ENCODE measurements at places on chromosomes 11 and 22.

DNA sequence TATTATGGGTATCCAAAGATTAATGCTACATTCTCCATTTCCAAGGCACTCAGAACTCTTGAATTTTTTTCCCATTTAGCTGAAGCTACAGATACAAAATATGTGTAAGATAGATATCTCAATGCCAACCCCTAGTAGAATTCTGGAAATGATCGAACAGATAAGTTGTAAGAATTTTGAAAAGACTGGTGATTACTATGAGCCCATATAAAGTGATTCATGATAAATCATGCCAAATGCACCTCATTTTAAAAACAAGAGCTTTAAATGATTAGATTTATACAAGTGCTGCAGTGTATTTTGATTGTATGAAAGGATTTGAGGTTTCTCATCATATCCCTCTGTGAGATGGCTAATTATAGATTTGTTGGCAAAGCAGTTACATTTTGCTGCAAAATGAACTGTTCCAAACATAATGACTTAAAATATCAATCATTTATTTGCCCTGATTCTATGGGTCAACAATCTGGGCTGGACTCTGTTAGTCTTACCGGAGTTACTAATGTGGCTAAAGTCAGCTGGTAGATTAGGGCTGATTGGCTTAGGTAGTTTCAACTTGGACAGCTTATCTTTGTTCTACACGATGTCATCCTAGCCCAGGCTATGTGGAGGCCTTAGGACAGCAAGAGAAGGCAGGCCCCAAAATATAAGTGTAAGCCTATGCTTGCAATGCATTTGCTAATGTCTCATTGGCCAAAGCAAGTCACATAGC, 3.4 kb downstream of the OR10V1 start:
- no peak for DNase-seq

GRCh38 chr11:14414470-14415461, 55.8 kb upstream of the RRAS2 start:
- peak; percentile 57 for DNase-seq

- DNase-seq: no peak
Measured at GRCh38 chr22:47696776-47697175, 934.3 kb downstream of the TBC1D22A start.

- DNase-seq: no peak
Measured at GRCh38 chr11:90656171-90656570, 433.3 kb upstream of the CHORDC1 start.

DNA sequence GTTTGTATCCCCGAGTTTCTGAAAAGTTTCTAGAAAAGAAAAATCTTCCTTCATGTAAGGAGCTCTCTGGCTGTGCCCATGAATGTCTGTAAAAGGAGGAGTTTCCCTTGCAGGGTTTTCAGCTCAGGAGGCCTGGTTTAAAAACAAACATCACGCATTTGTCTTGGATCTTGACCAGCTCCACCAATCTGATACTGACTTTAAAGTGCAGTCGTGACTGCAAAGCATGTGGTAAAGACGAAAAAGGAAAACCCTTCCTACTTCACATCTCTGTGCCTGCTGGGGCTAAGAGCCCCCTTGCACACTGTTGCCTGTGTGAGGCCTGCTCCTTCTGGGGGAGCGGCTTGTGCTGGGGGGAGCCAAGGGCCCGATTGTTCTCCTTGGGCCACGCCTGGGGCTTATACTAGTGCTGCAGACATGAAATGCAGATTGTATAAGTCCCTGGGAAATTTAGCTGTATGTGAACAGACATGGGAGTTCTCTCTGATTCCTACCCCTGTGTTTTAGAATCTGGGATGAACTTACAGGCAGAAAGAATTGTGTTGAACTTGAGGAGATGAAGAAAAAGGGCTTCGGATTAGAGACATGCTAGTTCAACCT, 62.1 kb downstream of the ADAMTS15 start:
- no peak for DNase-seq

GRCh38 chr11:126007238-126007637, 55.4 kb downstream of the CDON start:
- no peak for DNase-seq

- DNase-seq: no peak
Measured at GRCh38 chr11:12862696-12863469, 146.2 kb upstream of the RASSF10 start.

GRCh38 chr11:43923406-43924111, 18.9 kb upstream of the C11orf96 start:
- no peak for DNase-seq

DNA sequence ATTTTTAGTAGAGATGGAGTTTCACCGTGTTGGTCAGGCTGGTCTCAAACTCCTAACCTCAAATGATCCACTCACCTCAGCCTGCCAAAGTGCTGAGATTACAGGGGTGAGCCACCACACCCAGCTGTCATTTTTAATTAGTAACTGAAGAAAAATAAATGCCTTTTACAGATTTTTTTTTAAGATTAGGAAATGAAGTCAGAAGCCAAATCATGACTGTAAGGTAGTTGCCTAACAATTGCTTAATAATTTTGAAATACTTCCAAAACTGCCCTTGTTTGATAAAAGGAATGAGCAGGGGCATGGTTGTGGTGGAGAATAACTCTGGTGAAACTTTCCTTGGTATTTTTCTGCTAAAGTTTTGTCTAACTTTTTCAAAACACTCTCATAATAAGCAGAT, 98.9 kb upstream of the SLC5A12 start:
- DNase-seq: no peak

DNA sequence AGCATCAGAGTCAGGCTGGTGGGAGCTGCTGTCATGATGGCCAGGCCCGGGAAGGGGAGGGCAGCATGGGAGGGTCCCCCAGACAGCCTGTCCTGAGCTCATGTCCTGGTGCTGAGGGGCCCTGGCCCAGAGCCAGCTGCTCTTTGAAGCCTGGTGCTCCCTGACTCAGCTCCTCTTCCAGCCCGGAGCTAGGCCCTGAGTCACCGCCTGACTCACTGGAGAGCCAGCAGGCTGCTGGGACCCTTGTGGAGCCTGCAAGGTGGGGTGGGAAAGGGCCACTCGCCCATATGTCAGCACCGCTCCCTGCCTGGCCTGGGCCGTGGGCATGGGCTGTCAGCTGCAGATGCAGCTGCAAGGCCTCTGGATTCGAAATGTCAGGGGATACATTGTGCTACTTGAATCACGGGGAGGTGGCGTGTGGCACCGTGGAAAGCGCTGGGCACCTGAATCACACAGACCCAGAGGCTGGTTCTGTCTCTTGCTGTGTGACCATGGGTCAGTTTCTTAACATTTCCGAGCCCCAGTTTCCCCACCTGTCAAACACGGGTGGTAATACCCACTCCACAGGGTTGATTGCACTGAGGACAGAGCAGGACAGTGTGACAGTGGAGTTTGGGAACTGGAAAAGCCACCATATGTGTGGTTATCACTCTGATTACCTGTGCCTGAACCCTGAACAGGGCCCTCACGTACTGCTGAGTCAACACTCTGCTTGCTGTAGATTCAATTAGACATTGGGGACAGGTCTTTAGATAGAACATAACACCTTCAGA, 4.4 kb downstream of the CACNA1I start:
- DNase-seq: no peak

DNA sequence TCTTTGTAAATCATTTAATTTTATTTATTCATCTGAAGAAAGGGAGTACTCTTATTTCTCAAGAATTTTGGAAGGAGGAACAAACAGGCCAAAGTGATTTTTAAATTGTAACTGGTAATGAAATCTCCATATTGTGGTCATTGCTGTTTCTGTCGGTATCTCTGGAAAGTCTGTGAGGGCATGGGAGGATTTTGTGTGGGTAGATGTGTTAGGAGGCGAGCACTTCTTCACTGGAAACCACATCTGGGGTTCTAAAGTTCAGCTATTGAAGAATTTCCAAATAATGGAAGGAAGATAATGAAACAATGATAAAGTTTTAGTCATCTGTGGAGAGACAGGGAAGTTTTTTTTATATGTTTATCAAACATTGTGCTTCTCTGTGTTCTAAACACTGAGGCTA, 6.6 kb downstream of the TRIM34 start:
- DNase-seq: no peak

- no peak for DNase-seq
Measured at GRCh38 chr11:102330231-102330630, 12.9 kb downstream of the BIRC3 start.

GRCh38 chr11:125886997-125887372, 483 bp upstream of the HYLS1 start:
- DNase-seq: no peak

GRCh38 chr11:129505266-129505665, 129.6 kb downstream of the BARX2 start:
- DNase-seq: no peak

DNA sequence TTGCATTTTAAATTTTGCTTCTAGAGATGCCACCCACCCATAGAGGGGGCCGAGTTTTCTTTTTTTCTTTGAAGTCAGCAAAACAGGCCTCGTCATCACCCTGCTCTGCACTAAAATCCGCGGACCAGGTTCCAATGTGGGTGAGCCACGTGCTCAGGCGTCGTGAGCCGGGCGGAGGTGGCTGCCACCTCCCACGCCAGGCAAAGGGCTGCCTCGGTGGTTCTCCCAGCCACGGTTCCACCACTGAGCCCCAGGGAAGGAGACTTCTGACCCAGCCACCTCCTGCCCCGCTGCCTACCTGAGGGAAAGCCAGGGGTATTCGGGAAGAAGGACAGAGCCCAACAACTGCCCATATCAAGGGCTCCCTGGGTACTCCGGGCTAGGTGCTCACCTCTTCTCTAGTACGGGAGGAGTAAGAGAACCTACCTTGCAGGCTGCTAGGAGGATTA, 45.3 kb downstream of the MN1 start:
- DNase-seq: no peak
